Tibial nerve (tissue), 4 donors: ENCODE measurements at places on chromosomes 1 and 21. TPM values are rescaled to one million over a fixed set of nuclear protein-coding genes. Genes with fewer than 3 reads are reported as not detected.
A peak's percentile ranks its signal among the peaks of the same experiment; 100 is the strongest.

- DNase-seq, result no peak
These were observed 10.8 kb downstream of the THEM4 start for GRCh38 chr1:151898519-151898991.

GRCh38 chr1:42037161-42037560 lies 116.0 kb upstream of the GUCA2B start:
- DNase-seq, result no peak

SARS1 gene
- total RNA-seq, result 129 TPM

GRCh38 chr1:233097959-233098580 lies 147.7 kb downstream of the NTPCR start:
- DNase-seq, result no peak

DNA sequence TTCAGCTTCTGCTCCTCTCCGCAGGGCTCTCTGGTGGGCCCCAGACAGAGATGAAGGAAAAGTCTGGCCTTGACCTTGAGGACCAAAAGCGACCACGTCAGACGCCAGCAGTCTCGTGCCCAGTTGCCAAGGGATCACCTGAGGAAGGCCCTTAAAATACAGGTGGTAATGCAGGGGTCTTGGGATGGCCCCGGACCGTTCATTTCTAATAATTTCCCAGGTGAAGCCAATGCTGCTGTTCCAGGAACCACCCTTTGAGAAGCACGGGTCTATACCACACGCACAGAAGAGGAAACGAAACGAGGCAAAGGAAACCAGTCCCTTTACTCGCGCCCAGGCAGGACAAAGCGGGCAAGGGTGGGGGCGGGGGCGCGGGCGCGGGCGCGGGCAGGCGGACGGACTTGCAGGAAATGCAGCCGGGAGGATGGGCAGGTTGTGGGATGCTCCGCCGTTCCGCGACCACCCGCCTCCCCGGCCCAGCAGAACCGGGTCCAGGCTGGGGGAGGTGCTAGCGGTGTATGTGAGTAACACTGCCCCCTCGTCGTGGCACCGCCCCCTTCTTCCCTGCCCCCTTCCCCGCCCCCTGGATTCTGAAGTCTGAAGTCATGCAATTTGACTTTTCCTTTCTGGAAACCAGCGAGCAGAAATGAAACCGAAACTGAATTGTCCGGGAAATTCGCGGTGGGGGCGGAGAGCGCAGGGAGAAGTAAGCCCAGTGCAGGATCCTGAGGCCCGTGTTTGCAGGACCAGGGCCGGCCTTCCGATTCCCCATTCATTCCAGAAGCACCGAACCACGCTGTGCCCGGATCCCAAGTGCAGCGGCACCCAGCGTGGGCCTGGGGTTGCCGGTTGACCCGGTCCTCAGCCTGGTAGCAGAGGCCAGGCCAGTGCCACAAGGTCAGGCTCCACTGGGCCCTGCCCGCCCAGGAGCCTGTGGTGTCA lies 5.8 kb upstream of the MX1 start:
- peak; percentile 73 for DNase-seq

DNA sequence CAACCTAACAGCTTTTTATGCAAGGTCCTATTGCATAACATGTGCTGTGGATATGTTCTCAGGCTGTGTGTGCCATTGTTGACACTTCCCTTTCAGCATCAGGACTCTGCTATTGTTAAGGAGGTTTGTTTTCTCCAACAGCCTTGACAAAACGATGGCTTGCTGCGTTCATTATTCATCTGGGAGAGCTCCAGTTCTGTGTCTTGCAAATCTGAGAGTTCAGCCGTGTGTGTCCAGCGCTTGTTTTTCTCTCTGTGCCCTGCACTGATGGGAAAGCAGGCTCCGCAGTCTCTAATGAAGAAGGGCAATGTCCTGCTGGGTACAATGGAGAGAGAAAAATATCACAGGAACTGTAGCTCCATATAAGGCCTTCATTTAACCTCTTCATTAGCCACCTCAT lies 63.7 kb downstream of the CLDN17 start:
- no peak for DNase-seq

MMP23B gene
- 4.8 TPM for total RNA-seq

- DNase-seq, result no peak
These were observed 42.9 kb upstream of the CD53 start for GRCh38 chr1:110829955-110830553.

SLC25A33 gene
- total RNA-seq, result 5.4 TPM
